Activated CD4-positive, alpha-beta memory T cell treated with anti-CD3 and anti-CD28 coated beads for 36 hours (primary cell): ENCODE measurements at places on chromosomes 5 and 9. TPM values are rescaled to one million over a fixed set of nuclear protein-coding genes. Genes with fewer than 3 reads are reported as not detected.

Gene MYMK
- not detected for total RNA-seq

DNA sequence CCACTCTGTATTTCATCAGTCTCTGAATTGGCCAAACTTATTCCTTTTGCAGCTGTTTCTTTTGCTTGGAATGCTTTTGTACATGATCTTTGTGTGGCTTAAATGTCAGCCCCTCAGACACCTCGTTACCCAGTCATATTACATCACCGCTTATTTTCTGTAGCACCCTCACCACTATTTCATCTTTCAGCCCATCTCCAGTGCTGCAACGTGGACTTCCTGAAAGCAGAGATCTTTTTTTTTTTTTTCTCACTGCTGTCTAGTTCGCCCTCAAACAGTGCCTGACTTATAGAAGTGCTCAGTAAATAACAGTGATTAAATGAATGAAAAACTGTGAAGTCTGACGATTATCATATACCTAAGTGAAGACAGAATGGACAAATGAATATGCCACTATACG, 835 bp downstream of the SRA1 start:
- peaks cover 54% of the 10 kb centered on the region for H3K4me1 ChIP-seq
- no peak for DNase-seq
- H3K27ac ChIP-seq, result peak overlapping the region; percentile 90

Gene SOX30
- total RNA-seq, result 0.93 TPM

Gene NMUR2
- total RNA-seq, result not detected

Gene UAP1L1
- 6.7 TPM for total RNA-seq

Gene ARRDC3
- total RNA-seq, result 17.9 TPM

GRCh38 chr9:92963831-92964606, 16.7 kb downstream of the FGD3 start:
- H3K4me3 ChIP-seq, result peak overlapping the region; percentile 96
- peaks cover 57% of the 10 kb centered on the region for H3K4me1 ChIP-seq
- H3K36me3 ChIP-seq, result peaks cover 40% of the 10 kb centered on the region
- peak; percentile 86 for DNase-seq

DNA sequence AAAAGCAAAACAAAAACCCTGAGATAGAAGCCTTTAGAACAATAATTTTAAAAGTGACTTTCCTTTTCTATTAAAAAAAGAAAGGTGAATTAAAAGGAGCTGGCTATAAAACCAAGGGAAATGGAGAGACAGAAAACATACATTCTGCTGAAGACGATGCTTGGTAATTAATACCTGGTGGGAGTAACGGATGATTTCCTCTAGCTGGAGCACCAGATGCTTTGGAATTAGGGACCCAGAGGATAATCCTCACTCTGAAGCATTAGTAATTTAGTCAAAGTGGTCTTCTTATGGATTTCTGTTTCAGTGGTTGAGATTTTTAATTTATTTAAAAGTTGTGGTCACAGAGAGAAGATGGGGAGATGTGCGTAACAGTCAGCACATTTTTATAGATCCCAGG, 982.5 kb downstream of the TLE4 start:
- H3K4me3 ChIP-seq, result no peak overlapping the region
- H3K27me3 ChIP-seq, result no peaks in the 10 kb centered on the region
- DNase-seq, result no peak
- no peak overlapping the region for H3K27ac ChIP-seq
- H3K4me1 ChIP-seq, result no peaks in the 10 kb centered on the region

- H3K4me3 ChIP-seq, result no peak overlapping the region
- H3K27me3 ChIP-seq, result peaks cover 7% of the 10 kb centered on the region
- peak; percentile 37 for DNase-seq
Measured at GRCh38 chr9:113737517-113738271, 138.4 kb upstream of the ZNF618 start.

GRCh38 chr5:165004175-165004574, 1498.8 kb downstream of the MAT2B start:
- H3K4me1 ChIP-seq, result no peaks in the 10 kb centered on the region
- H3K36me3 ChIP-seq, result no peaks in the 10 kb centered on the region
- no peak overlapping the region for H3K27ac ChIP-seq
- no peak overlapping the region for H3K4me3 ChIP-seq
- no peak for DNase-seq

GRCh38 chr5:108382784-108383330, 959 bp upstream of the FBXL17 start:
- H3K27ac ChIP-seq, result peak overlapping the region; percentile 92
- peaks cover 1% of the 10 kb centered on the region for H3K27me3 ChIP-seq
- DNase-seq, result no peak
- peak overlapping the region; percentile 79 for H3K4me3 ChIP-seq
- peaks cover 8% of the 10 kb centered on the region for H3K36me3 ChIP-seq

DNA sequence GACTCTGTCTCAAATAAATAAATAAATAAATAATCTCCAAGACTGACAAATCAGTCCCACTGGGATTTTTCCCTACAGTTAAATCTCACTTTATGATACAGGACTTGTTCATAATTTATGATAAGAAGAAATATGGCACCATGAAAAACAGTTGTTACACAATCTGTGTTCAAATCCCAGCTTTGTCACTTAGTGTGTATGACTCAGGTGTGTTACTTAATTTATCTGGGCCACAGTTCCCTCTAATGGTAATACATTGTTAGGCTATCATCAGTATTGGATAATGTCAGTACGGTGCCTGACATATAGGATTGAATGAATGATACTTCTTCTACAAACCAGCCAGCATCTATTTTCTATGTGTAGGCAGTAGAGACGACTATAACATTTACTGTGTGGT, 23.1 kb downstream of the SLC36A3 start:
- DNase-seq, result no peak
- H3K27me3 ChIP-seq, result peaks cover 8% of the 10 kb centered on the region
- H3K4me3 ChIP-seq, result no peak overlapping the region
- no peak overlapping the region for H3K27ac ChIP-seq

Gene MOB3B
- 0.34 TPM for total RNA-seq

- H3K4me1 ChIP-seq, result peaks cover 67% of the 10 kb centered on the region
- no peaks in the 10 kb centered on the region for H3K27me3 ChIP-seq
- no peak for DNase-seq
- peaks cover 59% of the 10 kb centered on the region for H3K36me3 ChIP-seq
Measured at GRCh38 chr5:149546974-149547373, 4.3 kb downstream of the CSNK1A1 start.

DNA sequence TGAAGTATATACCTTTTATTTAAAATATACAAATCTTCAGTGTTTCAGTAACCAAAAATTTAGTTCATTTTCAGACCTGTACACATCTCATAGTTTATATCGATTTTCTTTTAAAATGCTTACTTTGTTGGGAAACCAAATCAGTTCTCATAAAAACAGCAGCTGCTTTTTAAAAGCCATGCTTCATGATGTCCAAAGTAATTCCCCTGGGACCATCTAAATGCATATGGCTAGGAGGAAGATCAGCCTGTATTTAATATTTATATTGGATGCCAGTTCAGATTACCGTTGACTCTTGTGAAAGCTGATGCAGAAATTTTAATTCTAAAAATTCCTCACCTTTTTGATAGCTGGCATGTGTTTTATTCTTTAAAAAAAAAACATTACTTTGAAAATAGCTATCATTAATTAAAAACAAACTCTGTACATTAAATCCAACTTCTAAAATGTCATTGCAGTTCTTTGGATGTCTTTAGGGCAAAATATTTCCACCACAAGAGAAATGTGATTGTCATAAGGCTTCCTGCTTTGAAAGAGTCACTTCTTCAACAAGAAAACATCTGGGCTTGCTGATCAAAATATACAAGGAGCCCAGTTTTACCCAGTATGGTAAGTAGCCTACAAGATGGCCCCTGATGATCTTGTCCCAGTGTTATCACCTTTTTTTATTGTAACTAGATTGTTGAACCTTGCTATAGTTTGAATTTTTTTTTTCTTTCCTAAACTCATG, 1242.9 kb upstream of the CDH6 start:
- no peak overlapping the region for H3K27ac ChIP-seq
- no peaks in the 10 kb centered on the region for H3K4me1 ChIP-seq
- H3K36me3 ChIP-seq, result no peaks in the 10 kb centered on the region
- H3K4me3 ChIP-seq, result no peak overlapping the region

GRCh38 chr9:78261403-78262001, 25.6 kb downstream of the CEP78 start:
- H3K27ac ChIP-seq, result no peak overlapping the region
- H3K4me1 ChIP-seq, result no peaks in the 10 kb centered on the region
- peaks cover 10% of the 10 kb centered on the region for H3K36me3 ChIP-seq
- H3K27me3 ChIP-seq, result no peaks in the 10 kb centered on the region
- no peak overlapping the region for H3K4me3 ChIP-seq

Gene PCDHAC2
- not detected for total RNA-seq

GRCh38 chr9:110509792-110510191, 69.7 kb downstream of the SVEP1 start:
- H3K4me3 ChIP-seq, result no peak overlapping the region
- no peaks in the 10 kb centered on the region for H3K36me3 ChIP-seq
- no peak overlapping the region for H3K27ac ChIP-seq

- no peaks in the 10 kb centered on the region for H3K27me3 ChIP-seq
- no peak overlapping the region for H3K4me3 ChIP-seq
- no peaks in the 10 kb centered on the region for H3K36me3 ChIP-seq
- no peak for DNase-seq
Measured at GRCh38 chr5:56037531-56038010, 42.8 kb upstream of the IL6ST start.

- H3K27me3 ChIP-seq, result peaks cover 3% of the 10 kb centered on the region
- no peaks in the 10 kb centered on the region for H3K36me3 ChIP-seq
- no peaks in the 10 kb centered on the region for H3K4me1 ChIP-seq
- no peak overlapping the region for H3K27ac ChIP-seq
Measured at GRCh38 chr9:76989501-76989900, 30.0 kb upstream of the FOXB2 start.

GRCh38 chr5:9207817-9208418, 338.0 kb downstream of the SEMA5A start:
- no peaks in the 10 kb centered on the region for H3K27me3 ChIP-seq
- H3K4me3 ChIP-seq, result no peak overlapping the region
- no peak overlapping the region for H3K27ac ChIP-seq
- no peak for DNase-seq
- H3K4me1 ChIP-seq, result no peaks in the 10 kb centered on the region
